ENCODE measurements at places on chromosomes 16 and 17.

- DNase-seq = no peak
Measured at GRCh38 chr17:57666201-57666870, 78.8 kb downstream of the CCDC182 start.

GRCh38 chr16:8253718-8254117 is 336.6 kb downstream of the TMEM114 start:
- no peak for DNase-seq

GRCh38 chr17:17994271-17995069 is 21.8 kb downstream of the DRC3 start:
- peak; percentile 24 for DNase-seq

DNA sequence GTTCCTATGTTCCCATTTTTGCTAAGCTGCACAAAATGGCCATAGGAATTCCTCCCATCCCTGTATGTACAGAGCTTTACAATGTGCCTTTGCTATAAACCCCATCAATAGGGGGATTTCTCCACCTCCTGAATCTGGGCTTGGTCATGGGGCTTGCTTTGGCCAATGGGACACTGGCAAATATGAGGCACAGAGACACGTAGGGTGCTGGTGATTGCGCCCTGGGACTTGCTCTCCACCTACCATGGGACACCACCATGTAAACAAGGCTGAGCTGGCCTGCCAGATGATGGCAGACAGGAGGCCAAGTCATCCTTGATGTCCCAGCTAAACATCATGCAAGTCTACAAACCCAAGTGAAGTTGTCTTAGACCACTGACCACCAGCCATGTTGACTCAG is 15.3 kb upstream of the ALDH3A1 start:
- no peak for DNase-seq

GRCh38 chr17:60598001-60598736 is 1.8 kb upstream of the PPM1D start:
- no peak for DNase-seq

GRCh38 chr16:53846971-53847370 is 143.0 kb downstream of the FTO start:
- DNase-seq = no peak

DNA sequence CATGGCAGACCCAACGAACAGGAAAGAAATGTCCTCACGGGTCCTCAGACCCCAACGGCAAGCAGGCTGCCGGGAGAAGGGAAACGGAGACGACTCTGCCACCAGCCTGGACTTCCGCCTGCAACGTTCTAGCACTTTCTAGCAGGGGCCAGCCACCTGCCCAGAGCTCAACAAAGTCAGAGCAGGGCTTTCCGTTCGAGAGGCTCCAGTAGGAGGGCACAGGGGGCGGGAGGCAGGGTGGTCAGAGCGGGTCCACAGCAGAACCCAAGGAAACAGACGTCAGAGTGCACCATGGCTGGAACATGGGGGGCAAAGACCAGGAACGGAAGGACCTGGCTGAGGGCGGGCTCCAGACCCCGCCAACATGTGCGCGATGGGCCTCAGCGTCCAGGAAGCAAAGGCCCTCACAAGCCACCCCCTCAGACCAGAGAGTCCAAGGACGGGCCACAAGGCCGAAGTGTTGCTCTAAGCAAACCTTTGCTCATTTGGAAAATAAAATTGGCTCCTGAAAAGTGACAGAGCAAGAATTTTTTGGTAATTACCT is 29.4 kb upstream of the C16orf95 start:
- no peak for DNase-seq

GRCh38 chr17:65017207-65017774 is 39.2 kb downstream of the GNA13 start:
- DNase-seq = peak; percentile 10

- no peak for DNase-seq
Measured at GRCh38 chr16:31134625-31135534, 647 bp downstream of the PRSS8 start.

DNA sequence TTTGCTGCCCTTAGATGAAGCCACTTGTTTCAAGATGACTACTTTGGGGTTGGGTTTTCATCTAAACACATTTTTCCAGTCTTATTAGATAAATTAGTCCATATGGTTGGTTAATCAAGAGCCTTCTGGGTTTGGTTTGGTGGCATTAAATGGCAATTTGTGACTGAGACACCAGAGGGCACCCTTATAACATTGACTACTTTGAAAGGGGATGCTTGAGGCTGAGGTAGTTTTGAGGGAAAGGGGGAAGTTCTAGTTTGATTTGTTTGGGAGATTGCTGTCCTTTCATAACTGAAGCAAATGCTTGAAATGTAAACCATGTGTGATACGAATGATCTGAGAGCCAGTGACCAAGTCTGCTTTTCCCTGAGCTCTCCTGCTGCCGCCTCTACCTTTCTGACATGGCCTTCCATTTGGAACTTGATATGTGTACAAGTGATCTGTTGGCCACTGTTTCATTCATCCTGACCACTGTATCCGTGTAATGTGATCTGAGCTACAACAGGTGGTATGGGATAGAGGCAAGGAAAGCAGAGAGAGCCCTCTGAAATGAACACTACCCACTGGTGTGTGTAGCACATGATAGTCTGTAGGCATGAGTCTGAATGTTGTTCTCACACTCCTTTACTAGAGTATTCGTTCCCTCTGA is 5.8 kb upstream of the RARA start:
- peak; percentile 80 for DNase-seq

DNA sequence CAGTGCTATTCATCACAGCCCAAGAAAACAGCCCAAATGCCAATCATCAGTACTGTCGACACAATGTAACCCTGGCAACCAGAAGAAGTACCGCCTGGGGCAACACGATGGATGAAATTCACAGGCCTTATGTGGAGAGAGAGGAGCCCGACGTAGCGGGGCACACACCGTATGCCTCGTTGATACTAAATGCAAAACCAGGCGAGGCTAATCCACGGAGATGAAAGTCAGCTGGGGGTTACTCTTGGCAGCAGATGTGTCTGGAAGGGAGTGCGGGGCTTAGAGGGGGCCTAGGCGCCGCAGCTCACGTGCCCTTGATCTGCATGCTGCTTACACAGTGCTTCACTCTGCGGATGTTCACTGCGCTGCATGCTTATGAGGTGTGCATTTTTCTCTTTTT is 29.8 kb downstream of the ITGAE start:
- DNase-seq = no peak

DNA sequence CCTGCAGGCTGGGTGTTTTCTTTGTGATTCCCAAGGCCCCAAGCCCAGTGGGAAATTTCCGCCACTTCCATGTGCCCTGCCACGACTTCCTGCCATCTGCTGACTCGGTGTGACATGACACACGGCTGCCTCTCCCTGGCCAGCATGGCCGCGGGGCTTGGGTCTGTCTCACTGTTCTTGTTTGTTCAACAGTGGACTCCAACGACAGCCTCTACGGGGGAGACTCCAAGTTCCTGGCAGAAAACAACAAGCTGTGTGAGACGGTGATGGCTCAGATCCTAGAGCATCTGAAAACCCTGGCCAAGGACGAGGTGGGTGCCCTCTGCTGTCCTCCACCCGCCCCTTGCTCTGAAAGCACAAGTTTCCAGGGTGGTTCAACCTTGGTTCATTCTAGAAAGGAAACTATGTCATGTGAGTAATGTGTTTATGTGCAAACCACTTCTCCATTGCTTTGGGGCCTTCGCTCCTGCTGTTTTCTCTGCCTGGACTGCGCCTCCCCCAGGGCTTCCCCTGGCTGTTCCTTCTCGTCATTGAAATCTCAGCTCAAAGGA is 26.8 kb downstream of the KNOP1 start:
- DNase-seq = no peak

DNA sequence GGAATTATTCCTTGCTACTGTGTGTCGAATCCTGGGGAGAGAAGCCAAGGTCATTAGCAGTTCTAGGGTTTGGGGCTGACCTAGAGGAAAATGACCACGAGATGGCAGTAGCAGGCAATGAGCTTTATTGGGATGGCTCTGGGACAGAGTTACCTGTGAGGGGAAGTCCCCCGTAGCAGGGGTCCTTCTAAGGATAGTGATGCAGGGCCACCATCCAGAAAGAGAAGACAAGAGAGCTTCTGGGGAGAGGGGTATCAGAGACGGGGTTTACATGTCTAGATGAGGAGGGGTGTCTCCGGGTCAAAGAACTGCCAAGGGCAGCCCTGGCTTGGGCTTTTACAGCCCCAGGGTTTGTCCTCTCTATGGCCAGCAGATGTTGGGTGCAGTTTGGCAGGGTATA is 6.4 kb upstream of the GGT6 start:
- peak; percentile 39 for DNase-seq

DNA sequence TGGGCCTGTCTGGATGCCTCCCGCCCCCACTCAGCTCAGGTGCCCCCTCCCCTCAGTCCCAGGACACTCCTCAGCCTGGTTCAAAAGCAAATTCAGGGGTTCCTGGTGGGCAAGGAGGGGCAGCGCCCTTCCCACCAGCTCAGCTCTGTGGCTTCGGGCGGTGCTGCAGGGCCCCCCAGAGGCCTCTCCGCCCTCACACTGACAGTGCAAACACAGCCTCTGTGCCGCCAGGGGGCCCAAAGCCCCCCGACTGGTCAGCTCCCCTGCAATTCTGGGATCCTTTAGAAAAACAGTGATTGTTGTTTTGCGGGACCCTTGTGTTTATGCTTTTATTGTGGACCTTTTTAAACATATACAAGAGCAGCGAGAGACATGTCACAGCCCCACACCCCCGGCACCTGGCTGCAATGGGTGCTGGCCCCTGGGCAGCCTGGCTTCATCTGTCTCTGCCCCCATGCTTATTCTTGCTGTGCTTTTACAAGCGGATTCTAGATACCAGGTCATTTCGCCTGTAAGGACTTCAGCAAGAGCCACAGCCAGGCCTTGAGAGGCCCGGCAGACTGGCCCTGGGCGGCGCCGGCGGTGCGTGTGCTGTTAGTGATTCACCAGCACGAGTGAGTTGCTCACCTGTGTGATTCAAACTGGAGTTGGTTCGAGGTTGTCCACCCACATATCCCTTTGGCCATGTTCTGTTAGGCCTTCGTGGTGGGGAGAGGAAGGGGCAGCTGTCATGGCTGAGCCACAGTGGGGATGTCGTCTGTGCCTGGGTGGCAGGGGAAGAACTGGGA is 21.2 kb downstream of the ZNF469 start:
- no peak for DNase-seq

DNA sequence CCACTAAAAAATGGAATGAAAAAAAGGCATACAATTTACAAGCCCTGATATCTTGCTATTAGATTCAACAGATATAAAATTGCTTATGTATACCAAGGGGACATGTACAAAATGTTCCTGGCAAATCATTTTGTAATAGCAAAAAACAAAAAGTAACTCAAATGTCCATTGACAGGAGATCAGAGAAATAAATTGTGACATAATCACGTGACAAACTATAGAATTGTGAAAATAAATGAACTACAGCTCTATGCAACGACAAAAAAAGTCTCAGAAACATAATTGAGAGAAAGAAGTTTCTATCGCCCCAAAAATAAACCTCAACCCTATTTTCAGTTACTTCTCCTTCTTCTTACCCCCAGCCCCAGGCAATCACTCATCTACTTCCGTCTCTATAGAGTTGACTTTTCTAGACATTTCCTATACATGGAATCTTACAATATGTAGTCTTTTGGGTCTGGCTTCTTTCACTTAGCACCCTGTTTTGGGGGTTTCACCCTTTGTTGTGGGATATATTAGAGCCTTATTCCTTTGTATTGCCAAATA is 12.1 kb upstream of the ACE start:
- no peak for DNase-seq

GRCh38 chr17:67629971-67630320 is 87.8 kb upstream of the NOL11 start:
- peak; percentile 54 for DNase-seq

GRCh38 chr16:56711862-56712261 is 18.1 kb upstream of the NUP93 start:
- no peak for DNase-seq

DNA sequence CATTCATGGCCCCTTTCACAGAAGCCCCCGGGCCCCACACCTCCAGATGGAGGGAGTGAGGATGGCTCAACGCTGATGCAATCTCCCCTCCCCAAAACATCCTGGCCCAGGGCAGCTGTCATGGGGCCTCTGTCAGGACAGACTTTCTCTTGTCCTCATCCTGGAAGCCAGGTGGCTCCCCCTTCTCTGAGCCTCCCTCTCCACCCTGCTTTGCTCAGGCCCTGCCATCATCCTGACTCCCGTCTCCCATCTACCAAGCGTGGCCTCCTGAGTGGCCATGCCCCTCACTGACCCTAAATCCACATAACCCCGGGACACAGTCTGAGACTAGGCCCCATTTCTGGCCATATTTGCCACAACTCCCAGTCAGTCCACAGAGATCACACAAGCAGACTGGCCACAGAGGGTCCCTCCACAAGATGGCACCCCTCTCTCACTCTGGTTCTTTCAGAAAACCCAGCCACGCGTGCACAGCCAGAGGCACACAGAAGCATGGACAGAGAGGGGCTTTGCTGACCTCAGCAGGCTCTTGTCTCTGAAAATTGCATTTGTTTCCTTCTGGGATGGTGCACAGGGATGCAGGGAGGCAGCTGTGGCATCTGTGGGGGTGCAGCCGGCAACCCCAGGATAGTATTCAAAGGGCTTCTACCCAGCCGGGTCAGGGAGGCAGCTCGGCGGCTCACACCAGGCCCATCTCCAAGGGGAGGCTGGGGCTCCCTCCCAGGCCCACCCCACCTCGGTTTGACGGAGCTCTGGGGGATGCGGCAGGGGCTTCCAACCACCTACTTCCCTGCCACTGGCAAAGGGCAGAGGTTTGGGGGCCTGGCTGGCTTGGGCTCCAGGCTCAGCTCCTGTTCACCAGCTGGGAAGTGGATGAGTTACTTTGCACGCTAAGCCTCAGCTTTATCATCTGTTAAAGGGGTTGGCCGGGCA is 16.9 kb downstream of the DOC2B start:
- DNase-seq = peak; percentile 32

GRCh38 chr16:49542946-49543630 is 169.5 kb downstream of the C16orf78 start:
- DNase-seq = no peak

- DNase-seq = peak; percentile 52
Measured at GRCh38 chr17:59154292-59154720, 680 bp downstream of the SKA2 start.

DNA sequence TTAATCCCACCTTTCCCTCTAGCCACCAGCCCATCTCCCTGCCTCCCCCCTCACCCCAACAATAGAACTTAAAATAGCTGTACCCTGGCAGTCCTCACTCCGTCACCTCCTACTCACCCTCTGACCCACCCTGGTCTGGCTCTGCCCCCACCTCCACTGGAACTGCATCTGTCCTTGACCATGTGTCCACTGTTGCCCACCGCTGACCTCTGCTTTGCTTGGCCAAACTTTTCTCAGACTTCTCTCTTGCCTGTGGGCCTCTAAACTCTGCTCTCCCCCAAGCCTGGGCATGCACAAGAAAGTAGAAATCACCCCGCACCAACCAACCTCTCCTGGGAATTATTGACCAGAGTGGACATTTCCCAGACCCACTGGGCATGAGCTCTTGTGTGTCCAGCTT is 169.8 kb downstream of the WSCD1 start:
- DNase-seq = no peak

GRCh38 chr16:3276679-3277078 is 6.6 kb upstream of the ZNF263 start:
- no peak for DNase-seq

All from fibroblast of skin of abdomen (primary cell).